T-helper 9 cell (primary cell): ENCODE measurements at places on chromosomes 16 and 17.
A peak's percentile ranks its signal among the peaks of the same experiment; 100 is the strongest.

- no peak for DNase-seq
These were observed 281.9 kb downstream of the FTO start for GRCh38 chr16:53985861-53986260.

DNA sequence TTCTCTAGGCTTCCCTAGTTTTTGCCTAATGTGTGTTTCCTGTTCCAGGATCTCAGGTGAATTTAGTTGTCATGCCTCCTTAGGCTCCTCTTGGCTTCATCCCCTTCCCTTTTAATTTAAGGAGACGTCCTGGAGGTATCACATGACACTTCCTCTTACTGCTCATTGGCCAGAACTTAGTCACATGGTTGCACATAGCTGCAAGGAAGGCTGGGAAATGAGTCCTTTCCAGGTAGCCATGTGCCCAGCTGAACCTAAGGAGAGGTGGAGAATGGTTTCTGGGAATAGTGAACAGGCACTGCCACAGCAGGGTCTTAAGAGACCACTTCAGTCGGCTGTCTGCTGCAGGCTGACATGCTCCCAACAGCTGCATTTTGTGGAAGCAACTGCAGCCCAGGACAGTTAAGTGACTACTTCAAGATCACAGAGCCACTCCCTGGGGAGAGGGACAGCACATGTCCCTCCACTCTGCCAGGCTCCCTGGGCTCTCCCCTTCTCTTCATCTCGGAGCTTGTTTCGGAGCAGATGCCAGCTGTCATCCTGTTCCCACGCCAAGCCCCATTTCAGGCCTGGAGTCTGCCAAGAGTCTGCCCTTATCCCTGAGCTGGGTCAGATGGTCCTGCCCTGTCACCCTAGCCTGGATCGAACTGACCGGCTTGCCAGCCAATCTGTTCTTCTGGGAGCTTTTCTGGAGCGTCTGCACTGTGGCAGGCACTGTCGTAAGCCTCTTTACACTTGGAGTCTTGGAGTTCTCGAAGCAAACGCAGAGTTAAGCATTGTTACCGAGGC is 81.4 kb upstream of the FOXF1 start:
- no peak for DNase-seq

GRCh38 chr17:80692931-80693467 is 148.4 kb downstream of the RPTOR start:
- no peak for DNase-seq

GRCh38 chr16:78436846-78437245 is 337.4 kb downstream of the WWOX start:
- DNase-seq = no peak

- DNase-seq = peak; percentile 63
These were observed 1.9 kb downstream of the CCR10 start for GRCh38 chr17:42679492-42680330.

- DNase-seq = no peak
These were observed 248.6 kb downstream of the FTO start for GRCh38 chr16:53952215-53953208.
